ENCODE measurements at places on chromosomes 1 and 21.
A peak's percentile ranks its signal among the peaks of the same experiment; 100 is the strongest.

GRCh38 chr1:201741763-201742342, 87.1 kb upstream of the IPO9 start:
- DNase-seq = no peak

GRCh38 chr1:178531887-178532286, 19.0 kb downstream of the TEX35 start:
- DNase-seq = no peak

GRCh38 chr1:24702511-24703293, 42.5 kb upstream of the CLIC4 start:
- DNase-seq = peak; percentile 14

DNA sequence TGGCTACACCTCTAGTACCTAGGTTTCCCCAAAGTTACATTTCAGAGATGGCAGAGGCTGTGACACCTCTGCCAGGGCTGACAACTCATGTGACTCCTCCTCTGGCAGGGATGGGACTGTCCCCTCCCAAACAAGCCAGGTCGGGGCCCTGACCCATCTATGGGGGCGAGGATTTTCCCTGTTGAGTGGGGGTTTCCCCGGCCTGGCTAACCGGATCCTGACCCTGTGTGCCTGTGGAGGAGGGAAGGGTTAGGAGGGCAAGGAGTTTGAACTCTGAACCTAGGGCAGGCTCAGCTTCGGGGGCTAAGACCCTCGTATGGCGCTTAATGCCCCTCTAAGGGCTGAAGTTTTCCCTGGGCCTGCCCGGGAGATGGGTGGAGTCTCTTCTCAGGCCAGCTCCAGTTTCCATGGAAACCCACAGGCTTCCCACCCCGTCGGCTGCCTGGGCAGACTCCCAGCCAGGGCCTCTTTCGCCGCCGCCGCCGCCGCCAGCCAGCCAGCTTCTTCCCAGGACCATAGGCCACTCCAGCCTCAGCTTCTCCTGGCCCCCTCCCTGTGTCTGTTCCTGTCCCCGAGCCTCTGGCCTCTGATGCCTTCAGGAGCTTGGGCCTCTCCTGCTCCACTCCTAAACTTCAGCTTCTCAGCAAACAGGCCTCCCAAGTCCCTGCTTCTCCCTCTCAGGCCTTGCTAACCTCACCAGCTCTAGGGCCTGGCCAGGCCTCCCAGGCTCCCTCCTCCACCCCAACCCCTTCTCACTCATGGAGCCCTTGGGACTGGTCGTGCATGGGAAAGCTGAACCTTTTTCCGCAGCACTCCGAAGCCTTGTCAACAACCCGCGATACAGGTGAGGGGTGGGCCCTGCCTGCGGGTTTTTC, at the start of gene BTBD19:
BTBD19 (plus strand) TSS at position 461 of the 875 bp plus-strand sequence; CDS start at position 759, 298 bp downstream.
- peak; percentile 76 for DNase-seq

DNA sequence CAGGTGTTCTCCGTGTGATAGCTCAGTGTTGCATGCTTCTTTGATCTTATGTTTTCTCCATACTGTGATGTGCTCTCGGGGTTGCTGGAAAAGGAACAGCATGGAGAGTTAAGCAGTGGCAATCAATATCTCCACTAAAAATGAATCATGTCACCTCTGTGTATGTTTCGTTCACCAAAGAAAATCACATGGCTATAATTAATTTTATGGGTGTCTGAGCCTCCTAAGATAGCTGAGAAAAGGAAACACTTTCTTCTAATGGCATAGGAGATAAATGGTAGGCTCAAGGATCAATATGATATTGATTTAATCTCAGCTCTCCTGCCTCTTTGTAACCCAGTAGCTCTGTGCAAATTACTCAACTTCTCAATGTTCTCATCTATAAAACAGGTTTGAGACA, 14.3 kb downstream of the FAM177B start:
- DNase-seq = no peak

GRCh38 chr1:62335656-62336055, 16.4 kb upstream of the KANK4 start:
- no peak for DNase-seq

- no peak for DNase-seq
Observed at GRCh38 chr1:157181258-157181657, 43.1 kb upstream of the ETV3 start.

DNA sequence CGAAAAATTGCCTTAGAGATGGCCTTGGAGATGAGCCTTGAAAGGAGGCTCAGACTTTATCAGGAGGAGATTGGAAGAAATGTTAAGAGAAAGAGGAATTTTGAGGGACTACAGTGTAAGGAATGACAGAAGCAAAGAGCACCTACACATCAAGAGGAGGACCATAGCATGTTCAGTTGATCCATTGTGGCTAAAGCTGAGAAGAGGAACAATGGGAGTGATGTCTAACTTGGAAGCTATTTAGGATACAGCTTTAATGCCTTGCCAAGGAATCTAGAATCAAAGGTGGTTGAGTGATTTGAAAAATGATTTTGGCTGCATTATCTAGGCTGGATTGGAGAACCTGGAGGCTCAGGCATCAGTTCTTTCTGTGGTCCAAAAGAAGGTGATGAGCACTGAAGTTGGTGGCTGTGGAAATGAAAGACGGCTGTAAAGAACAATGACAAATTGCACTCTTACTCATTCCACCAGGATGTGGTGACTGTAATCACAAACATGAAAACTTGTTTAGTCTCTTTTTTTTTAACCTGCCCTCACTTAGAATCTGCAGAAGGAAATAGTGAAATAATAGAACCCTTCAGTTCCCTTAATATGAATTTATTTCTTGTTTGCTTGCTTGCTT, 11.3 kb downstream of the FAM20B start:
- no peak for DNase-seq

- no peak for DNase-seq
Observed at GRCh38 chr1:70426154-70427131, 15.4 kb downstream of the CTH start.

GRCh38 chr1:46197964-46198811, at the start of gene POMGNT1:
POMGNT1 (minus strand) TSS chr1:46198434; CDS start chr1:46197821, 613 bp downstream.
- peak; percentile 67 for DNase-seq

DNA sequence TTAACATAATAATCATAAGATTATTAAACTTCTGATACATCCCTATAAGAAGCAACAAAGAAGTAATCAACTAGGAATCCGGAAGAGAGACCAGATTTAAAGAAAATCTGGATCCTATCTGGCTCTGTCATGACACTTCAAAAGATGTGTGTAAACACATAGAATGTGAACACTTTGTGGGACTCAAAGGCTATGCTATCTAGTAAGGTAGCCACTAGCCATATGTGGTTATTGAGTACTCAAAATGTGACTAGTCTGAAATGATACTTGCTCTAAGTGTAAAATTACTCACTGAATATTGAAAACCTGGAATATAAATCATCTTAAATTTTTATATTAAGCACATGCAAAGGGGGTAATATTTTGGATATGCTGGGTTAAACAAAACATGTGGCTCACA, 8.7 kb downstream of the FUBP1 start:
- DNase-seq = no peak

DNA sequence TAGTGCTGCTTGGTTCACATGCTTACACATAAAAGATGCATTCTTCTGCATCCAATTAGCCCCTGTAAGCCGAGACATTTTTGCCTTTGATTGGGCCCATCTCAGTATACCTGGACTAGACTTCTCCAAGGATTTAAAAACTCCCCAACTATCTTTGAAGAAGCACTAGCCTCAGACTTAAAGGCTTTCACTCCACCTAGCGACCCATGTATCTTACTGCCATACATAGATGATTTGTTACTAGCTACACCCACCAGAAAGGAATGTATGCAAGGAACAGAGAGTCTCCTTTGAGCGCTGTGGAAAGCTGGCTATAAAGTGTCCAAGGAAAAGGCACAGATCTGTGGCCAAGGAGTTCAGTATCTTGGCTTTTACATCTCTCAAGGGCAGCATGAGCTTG, 91.7 kb downstream of the LIPI start:
- no peak for DNase-seq

- DNase-seq = no peak
Observed at GRCh38 chr1:54323324-54323739, 82.9 kb downstream of the SSBP3 start.

DNA sequence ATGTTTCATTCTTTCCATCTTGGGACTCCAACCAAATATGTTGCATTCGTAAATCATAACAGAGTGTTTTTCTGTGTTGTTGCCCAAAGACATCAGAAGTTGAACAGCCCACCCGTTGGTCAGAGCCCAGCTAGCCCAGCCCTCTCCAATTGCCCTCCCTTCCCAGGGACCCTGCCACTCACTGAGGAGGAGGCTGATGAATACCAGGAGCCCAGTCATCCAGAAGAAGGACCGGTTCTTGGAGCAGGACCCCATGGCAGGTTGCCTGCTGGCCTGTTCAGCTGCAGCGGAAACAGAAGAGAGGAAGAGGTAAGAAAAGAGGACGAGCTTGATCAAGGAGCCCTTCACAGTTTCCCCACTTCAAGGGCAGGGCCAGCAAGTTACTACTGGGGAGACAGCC, 172.2 kb upstream of the ETV3 start:
- no peak for DNase-seq

DNA sequence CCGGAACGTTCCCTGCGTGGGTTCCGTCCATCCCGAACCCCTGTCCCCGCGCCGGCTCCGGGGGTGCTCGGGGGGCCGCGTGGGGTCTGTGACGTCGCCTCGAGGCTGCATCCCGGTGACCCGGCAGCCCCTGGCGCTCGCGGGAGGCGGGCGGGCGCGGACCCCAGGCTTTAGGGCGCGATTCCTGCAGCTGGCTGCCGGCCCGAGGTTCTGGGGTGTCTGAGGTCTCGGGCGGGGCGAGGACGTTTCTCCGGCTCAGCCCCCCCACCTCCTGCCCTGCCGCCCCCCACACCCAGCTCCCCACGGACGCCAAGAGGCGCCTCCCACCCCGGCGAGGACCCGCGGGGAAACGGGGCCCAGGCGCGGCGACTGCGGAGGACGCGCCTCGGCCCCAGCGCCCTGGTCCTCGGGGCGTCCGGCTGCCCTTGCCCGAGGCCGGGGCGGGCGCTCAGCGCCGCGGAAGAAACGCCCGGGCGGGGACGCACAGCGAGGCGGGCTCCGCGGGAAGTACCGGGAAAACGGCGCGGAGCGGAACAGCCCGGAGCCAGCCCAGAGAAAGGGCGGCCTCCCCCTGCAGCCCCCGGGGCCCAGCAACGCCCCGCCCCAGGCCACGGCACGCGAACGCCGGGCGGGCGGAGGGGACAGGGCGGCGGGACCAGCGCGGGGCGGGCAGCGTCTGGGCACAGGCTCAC, 1.3 kb upstream of the PCBP3 start:
- DNase-seq = no peak

- DNase-seq = no peak
Observed at GRCh38 chr21:31092832-31093625, 54.8 kb upstream of the KRTAP19-8 start.

GRCh38 chr1:2969011-2969844, 52.0 kb upstream of the ACTRT2 start:
- no peak for DNase-seq

DNA sequence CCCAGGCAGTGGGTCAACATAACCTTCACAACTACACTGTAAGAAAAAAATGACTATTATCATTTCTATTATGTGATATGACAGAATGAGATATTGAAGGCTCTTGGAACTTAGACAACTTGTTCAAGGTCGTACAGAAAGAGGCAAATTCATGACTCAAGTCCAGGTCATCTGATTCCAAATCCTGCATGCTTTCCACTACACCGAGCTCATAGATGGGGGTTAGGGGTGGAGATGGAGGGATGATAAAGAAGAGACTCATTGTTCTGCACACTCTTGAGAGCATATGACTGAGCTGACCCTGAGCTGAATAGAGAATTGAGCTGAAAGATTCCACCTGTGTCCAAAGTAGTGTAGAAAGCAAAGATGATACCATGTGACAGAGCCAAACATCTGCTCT, 2.8 kb downstream of the FCRL6 start:
- DNase-seq = no peak

- no peak for DNase-seq
Observed at GRCh38 chr1:61183471-61184039, 101.2 kb downstream of the NFIA start.

GRCh38 chr1:110086961-110087360, 16.5 kb upstream of the ALX3 start:
- DNase-seq = peak; percentile 30

GRCh38 chr1:23114424-23115079, 54.1 kb downstream of the LUZP1 start:
- DNase-seq = no peak

- no peak for DNase-seq
Observed at GRCh38 chr1:8545078-8545477, 227.2 kb downstream of the SLC45A1 start.

- DNase-seq = no peak
Observed at GRCh38 chr1:170592591-170593111, 60.7 kb downstream of the GORAB start.

GRCh38 chr1:93253516-93253915, 73.0 kb downstream of the CCDC18 start:
- no peak for DNase-seq

DNA sequence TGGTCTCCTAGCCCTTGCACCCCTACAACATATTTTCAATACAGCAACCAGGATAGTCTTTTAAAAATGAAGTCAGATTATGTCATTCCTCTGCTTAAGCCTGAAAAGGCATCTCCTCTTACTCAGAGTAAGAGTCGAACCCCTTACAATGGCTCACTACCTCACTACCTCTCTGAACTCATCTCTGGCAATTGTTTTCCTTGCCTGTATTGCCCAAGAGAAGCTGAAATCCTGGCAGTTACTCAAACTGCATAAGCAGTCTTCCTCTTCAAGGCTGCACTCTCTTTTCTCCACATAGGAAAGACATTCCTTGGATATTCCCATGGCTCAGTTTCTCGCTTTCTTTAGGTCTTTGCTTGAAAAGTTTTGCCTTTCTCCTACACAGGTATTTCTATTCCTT, 22.7 kb downstream of the CLDN8 start:
- DNase-seq = no peak

- DNase-seq = no peak
Observed at GRCh38 chr1:226603022-226603857, 54.7 kb downstream of the STUM start.

- no peak for DNase-seq
Observed at GRCh38 chr1:154460695-154461260, 41.2 kb upstream of the TDRD10 start.

DNA sequence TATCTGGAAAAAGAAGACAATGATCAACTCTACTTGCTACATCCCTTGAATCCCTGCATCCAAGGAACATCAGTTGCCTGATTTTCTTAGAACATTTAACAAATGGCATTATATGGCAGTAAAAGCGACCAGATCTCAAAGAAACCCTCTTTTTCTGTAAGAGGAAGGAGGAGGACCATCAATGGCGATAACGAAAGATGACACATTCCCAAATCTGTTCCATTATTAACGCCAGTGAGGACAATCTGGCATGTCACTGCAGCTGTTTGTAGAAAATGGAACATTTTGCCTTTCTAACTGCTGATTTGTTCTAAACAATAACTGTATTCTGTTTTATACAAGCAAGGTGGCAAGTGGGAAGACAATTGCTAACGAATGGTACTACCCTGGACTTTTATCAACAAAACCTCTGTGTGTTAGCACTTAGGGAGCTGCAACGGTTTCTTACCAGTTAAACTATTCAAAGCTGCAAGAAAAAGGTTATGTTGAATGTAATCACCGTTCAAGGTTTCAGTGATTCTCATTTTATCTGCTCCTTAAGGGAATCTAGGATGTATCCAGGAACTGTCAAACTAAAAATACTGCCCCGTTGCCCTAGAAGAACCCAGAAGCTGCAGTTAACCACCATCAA, 251.9 kb downstream of the SDCCAG8 start:
- no peak for DNase-seq

GRCh38 chr1:232978091-232978634, 27.8 kb downstream of the NTPCR start:
- DNase-seq = no peak

- no peak for DNase-seq
Observed at GRCh38 chr1:168009322-168009721, 72.5 kb upstream of the MPC2 start.
